Cardiac muscle cell (in vitro differentiated cells and primary cell): ENCODE measurements at places on chromosomes 2 and 18. TPM values are rescaled to one million over a fixed set of nuclear protein-coding genes. Genes with fewer than 3 reads are reported as not detected.

Gene ZNF892
- 2.6 and 4.7 TPM in 2 replicates for polyA plus RNA-seq

Gene ASB18
- 0.70 TPM in 1 of 2 replicates, not detected in the other for polyA plus RNA-seq

Gene MAL
- not detected in 2 replicates for polyA plus RNA-seq

Gene GPR45
- not detected in 2 replicates for polyA plus RNA-seq

Gene MC2R
- polyA plus RNA-seq, result not detected in 2 replicates

Gene C2orf78
- not detected in 2 replicates for polyA plus RNA-seq

DNA sequence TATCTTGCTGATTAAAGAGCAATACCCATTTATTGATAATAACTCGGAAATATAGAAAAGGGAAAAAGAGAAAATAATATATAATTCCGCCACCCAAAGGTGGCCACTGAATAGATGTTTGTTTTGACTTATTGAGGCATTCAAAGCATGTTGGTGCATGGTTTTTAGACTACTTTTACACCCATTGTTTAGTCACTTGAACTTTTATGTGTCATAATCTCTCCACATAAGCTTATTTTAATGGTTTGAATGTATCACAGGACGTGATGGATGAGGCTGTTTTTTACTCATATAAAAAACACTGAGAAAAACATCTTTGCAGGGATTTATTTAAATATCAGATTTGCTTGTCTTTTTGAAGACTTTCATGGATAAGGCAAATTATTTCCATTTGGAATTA is 120.4 kb downstream of the ACKR3 start:
- H3K4me3 ChIP-seq, result no peak overlapping the region
- H3K27me3 ChIP-seq, result no peaks in the 10 kb centered on the region
- peaks cover 8% of the 10 kb centered on the region for H3K4me1 ChIP-seq
- no peak for DNase-seq
- no peak overlapping the region for H3K27ac ChIP-seq
- H3K36me3 ChIP-seq, result no peaks in the 10 kb centered on the region

DNA sequence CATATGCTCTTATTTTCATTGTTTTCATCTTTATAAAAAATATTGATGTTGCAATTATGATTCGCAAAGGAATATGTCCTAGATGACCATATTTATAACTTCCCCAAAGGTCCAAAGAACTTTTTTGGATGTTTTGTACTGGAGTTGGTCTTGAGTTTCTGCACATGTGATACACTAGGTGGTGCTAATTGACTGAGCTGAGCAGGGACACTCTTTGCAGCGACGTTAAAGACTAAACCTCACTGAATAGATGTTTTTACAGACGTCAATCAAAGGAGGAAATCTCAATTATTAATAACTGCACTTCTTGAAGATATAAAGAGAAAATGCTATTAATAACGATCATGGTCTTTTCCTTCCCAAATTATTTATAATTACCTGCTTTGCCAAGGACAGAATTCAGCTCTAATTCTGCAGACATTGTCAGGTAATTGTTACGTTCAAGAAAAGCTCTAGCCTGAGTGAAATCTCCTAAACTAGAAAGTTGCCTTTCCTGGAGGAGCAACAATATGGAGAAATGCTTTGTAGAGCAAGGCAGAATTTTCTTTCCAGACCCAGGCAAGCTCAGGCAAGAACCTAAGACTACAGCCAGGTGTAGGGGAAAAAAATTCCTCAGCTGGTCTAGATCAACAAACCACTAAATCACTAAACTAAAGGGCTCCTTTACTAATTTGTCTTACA is 119.3 kb upstream of the RBBP8 start:
- H3K27me3 ChIP-seq, result no peaks in the 10 kb centered on the region
- no peaks in the 10 kb centered on the region for H3K4me1 ChIP-seq
- peak; percentile 54 for DNase-seq
- H3K36me3 ChIP-seq, result no peaks in the 10 kb centered on the region
- H3K4me3 ChIP-seq, result no peak overlapping the region

GRCh38 chr18:12420821-12421421 is 13.2 kb downstream of the PRELID3A start:
- peak; percentile 46 for DNase-seq
- no peaks in the 10 kb centered on the region for H3K36me3 ChIP-seq
- H3K27ac ChIP-seq, result no peak overlapping the region
- H3K4me1 ChIP-seq, result no peaks in the 10 kb centered on the region

DNA sequence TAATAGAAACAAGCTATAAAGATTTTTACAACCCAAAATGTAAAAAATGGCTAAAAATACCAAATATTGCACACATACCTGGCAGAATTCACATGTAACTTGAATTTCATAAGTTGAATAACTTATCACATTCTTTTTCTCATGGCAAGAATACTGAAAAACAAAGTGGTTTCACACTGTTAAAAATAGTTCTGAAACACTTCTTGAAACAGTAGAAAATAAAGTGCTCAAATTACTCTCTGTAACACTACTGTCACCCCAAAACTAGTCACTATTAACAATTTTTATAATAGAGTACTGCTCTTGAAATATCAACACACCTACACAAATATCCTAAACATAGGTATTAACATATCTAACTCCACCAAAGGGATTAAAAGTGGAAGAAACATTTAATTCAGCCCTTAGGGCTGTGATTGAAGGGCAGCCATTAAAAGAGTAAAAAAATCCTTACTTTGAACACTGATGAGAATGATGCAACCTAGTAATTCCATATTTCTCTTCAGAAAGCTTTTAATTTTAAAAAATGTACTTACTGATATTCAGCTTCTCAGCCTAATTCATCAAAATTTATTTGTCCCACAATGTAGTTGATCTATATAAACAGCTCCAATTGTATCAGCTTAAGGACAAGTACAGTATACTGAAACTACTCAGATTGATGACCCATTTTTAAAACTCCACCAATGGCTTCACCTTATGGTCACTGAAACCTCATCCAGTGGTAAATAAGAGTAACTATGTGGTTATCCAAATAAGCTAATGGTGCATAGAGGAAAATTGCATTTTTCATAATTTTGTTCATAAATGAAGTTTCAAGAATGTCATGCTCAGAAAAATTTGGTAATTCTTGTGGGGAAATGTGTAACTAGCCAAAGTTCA is 31.4 kb downstream of the ATF2 start:
- H3K36me3 ChIP-seq, result peaks cover 12% of the 10 kb centered on the region
- no peak overlapping the region for H3K4me3 ChIP-seq
- DNase-seq, result no peak
- H3K4me1 ChIP-seq, result peaks cover 8% of the 10 kb centered on the region
- no peaks in the 10 kb centered on the region for H3K27me3 ChIP-seq

DNA sequence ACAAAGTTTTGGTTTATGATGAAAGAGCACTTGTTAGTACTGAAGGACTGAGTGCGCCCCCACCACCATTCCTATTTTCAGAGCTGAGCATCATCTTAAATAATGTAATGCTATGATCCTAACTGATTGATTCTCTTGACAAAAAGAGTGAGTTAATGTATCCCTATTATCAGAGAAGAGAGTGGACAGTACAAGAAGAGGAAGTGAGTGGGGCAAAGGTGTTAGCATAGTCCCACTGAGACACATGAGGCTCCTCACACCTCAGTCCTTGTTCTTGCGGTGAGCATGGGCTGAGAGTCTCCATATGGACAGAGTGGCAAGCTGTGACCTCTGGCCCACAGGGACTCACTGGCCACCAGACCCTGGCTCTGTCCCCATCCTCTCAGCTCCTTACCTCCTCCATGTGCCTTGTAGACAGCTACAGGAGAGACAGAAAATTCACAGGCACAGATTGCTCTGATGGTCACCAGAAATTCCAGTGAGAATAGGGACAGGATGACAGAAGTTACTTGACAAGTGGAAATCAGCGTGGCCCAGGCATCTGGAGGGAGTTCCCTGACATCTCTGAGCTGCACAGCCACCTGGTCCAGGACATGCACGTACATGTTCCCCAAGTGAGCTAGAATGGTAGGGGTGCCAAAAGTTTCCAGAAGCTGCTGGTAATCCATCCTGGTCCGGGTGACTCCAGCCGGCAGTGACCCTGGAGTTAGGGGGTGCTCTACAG is 32.6 kb downstream of the NAPG start:
- H3K27ac ChIP-seq, result no peak overlapping the region
- no peak overlapping the region for H3K4me3 ChIP-seq
- peaks cover 14% of the 10 kb centered on the region for H3K36me3 ChIP-seq
- H3K4me1 ChIP-seq, result no peaks in the 10 kb centered on the region
- DNase-seq, result no peak
- H3K27me3 ChIP-seq, result no peaks in the 10 kb centered on the region

GRCh38 chr2:133235968-133236367 is 332.3 kb downstream of the NCKAP5 start:
- no peak for DNase-seq
- H3K4me1 ChIP-seq, result peaks cover 16% of the 10 kb centered on the region
- H3K27ac ChIP-seq, result no peak overlapping the region
- no peaks in the 10 kb centered on the region for H3K27me3 ChIP-seq
- H3K36me3 ChIP-seq, result no peaks in the 10 kb centered on the region

DNA sequence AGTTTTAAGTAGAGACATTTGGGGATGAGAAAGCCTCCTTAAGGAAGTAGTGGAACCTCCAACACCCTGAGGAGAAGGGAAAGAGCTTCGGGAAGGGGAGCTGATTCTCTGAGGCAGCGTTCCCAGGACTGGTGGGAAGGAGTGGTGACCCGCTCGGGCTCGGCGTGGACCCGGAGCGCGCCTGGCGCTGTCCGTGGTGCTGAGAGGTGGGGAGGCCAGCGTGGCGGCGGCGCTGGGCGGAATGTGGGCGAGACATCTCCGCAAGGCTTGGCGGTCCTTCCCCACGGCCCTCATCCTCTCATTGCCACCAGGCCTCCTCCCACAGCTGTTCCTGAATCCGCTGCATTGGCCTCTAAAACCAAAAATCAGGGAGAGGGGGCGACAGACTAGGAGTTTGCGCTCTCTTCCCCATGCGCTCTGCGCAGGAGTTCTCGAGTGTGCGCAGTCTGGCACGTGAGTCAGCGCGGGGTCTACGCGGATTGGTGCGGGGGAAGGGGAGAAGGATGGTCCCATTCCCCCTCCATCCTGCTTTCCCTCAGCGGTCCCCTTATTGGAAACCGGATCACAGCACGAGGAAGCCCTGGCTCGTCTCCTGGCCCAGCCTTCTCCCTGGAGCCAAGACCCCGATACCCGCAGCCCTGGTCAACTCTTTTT is 857 bp downstream of the RESP18 start:
- no peak overlapping the region for H3K27ac ChIP-seq
- no peak overlapping the region for H3K4me3 ChIP-seq
- peaks cover 96% of the 10 kb centered on the region for H3K27me3 ChIP-seq

- H3K36me3 ChIP-seq, result no peaks in the 10 kb centered on the region
- H3K27me3 ChIP-seq, result peaks cover 48% of the 10 kb centered on the region
- peak overlapping the region; percentile 39 for H3K4me3 ChIP-seq
- H3K27ac ChIP-seq, result no peak overlapping the region
These were observed 28.3 kb downstream of the WNT10A start for GRCh38 chr2:218908721-218909619.
